Head of caudate nucleus (tissue), 42 donors: ENCODE measurements at places on chromosomes 11 and 22.

DNA sequence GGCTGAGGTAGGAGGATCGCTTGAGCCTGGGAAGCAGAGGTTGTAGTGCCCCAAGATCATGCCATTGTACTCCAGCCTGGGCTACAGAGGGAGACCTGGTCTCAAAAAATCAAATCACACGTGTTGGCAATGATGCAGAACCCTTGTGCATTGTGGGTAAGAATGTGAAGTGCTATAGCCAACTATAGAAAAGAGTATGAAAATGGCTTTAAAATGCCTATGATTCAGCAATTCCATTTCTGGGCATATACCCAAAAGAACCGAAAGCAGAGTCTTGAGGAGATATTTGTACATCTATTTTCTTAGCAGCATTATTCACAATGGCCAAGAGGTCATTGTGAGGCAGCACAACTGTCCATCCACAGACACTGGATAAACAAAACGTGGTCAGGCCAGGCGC lies 2.6 kb upstream of the FADS3 start:
- DNase-seq = no peak

DNA sequence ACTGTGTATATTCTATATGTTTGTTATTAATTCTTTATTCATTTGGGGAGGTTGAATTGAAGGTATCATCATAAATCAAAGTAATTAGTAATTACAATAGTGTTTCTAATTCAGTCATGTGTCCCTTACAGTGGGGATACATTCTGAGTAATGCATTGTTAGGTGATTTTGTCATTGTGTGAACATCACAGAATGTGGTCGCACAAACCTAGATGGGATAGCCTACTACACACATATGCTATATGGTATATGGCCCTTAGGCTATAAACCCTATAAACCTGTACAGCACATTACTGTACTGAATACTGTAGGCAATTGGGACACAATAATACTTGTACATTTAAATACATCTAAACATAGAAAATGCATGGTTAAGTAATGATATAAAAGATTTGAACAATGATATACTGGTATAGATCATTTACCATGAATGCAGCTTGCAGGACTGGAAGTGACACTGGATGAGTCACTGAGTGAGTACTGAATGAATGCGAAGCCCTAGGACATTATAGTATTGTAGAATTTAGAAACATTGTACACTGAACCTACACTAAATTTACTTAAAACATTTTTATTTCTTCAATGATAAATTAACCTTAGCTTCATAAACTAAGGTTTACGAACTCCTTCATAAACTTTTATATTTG lies 936.2 kb upstream of the CHORDC1 start:
- no peak for DNase-seq

DNA sequence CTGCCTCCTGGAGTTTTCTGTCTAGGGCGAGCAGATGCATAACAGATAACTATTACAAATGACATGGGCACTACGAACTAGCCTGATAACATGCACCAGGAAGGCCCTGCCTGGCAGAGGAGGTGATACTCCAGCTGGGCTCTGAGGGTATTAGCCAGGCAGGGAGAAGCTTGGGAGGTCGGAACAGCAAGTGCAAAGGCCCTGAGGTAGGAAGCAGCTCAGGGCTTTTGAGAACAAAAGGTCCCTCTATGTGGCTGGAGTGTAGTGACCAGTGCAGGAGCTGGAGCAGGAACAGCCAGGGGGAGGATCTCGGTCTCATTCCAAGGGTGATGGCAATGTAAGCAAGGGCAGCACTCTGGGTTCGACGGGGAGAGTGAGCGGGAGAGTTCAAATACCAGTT lies 61.6 kb upstream of the TCF20 start:
- DNase-seq = no peak

DNA sequence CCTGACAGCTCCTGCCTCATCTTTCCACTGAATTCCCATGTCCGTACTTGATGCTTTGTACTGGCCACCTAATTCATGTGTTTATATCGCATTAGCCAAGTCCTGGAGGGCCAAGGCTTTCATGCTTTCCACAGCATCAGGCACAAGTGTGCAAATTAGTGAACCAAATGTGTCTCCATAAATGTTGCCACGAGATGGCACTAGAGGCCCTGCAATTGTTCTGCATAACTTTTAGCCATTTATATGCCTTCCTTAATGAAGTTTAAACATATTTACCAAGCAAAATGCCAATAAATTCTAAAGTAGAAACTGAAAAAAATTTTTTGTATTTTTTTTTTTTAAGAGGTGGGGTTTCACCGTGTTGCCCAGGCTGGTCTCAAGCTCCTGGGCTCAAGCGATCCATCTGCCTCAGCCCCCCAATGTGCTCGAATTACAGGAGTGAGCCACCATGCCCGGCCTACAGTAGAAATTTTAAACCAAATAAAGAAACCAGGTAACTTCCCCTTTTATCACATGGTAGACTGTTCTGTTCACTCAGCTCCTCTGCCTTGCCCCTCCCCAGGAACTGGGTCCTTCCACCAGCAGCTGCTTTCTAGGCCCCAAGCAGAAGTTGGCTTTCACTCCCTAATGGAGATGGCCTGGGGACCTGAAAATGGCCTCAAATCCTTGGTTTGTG lies 20.8 kb upstream of the IL18BP start:
- DNase-seq = peak; percentile 67

GRCh38 chr11:65504674-65505465 lies 6.0 kb downstream of the MALAT1 start:
- no peak for DNase-seq

- DNase-seq = no peak
Observed at GRCh38 chr11:1156506-1157340, 1.0 kb upstream of the MUC5AC start.
